ENCODE measurements at places on chromosomes 5 and 9.

DNA sequence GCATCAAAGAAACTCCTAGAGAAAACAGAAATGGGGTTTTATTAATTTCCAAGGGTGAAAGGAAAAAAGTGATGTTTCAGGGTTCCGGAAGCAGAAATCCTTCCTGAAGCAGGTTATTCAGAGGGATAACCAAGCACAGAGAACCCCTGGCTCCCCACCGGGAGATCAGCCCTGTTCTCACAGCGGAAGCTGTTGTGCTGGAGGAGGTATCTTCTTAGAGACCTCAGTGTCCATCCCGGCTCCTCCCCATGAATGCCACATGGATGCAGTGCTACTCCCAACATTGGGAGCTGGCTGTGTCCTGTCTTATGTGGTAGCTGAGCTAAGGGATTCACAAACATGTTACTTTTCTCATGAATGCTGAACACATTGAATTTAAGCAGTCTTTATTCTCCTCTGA, 80.9 kb upstream of the IRX2 start:
- DNase-seq = no peak

- no peak for DNase-seq
Observed at GRCh38 chr5:132651838-132652469, 6.0 kb upstream of the IL13 start.

- DNase-seq = no peak
Observed at GRCh38 chr5:174997688-174998087, 273.3 kb downstream of the MSX2 start.

- no peak for DNase-seq
Observed at GRCh38 chr9:71042448-71042990, 78.9 kb downstream of the TRPM3 start.

- DNase-seq = no peak
Observed at GRCh38 chr9:123164285-123164684, 104.1 kb downstream of the STRBP start.

- no peak for DNase-seq
Observed at GRCh38 chr5:58482536-58482935, 8.7 kb upstream of the GAPT start.

DNA sequence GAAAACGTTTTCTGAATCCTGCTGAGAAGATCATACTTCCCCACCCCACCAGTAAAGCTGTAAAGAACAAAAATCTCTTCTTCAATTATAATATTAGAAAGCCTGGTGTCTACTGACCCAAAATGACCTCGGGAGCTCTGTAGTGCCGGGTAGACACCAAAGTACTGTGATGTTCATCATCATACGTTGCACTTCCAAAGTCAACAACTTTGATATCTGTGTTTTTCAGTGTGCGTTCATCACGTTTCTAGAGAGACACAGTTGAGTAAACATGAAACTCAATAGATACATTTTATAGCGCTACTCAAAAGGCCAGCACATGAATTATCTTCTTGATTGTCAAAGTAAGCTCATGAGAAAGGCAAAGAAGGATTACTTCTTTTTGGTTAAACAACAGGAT, 14.6 kb downstream of the CLK4 start:
- no peak for DNase-seq

GRCh38 chr9:127154390-127155191, 32.2 kb upstream of the ANGPTL2 start:
- no peak for DNase-seq

GRCh38 chr9:70921136-70921535, 200.3 kb downstream of the TRPM3 start:
- no peak for DNase-seq

DNA sequence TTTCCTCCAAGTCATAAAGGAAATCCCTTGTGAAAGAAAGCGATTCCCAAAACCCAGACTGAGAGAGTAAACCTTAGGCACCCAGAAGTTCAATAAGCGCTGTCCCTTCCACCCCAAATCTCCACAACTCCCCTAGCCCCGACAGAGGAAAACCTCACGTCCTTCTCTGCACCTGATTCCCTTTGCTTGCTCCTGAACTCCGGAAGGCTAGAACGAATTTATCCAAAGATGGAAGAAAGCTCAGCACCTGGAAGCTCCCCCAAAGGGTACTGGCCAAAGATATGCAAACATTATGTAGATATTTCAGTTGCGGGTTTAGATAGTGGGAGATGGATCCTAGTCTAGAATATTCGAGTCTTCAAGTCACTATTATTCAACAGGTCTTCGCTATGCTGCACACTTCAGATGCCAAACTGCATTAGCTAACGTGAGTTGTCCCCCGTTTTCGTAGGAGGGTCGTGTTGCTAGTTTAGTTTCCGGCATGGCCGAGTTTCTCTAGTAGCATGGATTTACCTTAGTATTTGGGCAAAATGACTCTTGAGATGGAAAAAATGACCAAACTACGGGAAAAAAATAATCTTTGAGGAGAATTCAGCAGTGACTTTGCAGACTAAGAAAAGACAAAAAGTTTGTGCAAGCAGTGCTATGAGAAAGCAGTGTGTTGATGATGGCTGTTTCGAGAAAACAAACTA, 27.7 kb downstream of the NR2F1 start:
- DNase-seq = no peak

DNA sequence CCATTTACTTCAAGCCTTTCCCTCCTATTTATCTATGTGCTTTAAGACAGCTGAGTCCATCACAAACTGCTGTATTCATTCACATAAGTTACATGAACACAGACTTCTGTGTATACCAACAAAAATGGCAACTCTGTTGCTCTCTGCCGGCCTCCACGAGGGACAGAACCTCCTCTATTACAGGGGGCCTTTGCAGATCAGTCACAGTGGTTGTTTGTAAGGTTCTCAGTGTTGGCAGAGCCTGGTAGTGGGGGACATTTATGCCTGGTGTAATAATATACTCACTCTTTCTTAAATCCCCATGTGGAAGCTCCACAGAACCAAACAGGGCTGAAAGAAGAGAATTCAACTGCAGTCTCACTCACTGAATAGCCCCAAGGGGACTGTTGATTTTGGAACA, 76.5 kb downstream of the SLC1A1 start:
- DNase-seq = no peak

DNA sequence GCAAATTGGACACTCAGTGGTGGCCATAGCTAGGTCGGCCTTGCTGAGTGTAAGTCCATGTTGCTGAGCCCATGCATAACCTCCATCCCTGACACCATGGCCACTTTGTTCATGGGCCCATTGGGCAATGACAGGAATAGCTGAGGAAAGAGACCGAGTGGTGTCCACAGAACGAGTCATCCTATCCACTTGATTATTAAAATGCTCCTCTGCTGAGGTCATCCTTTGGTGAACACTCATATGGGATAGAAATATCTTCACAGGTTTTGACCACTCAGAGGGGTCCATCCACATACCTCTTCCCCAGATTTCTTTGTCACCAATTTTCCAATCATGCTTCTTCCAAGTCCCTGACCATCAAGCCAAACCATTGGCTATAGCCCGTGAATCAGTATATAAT, 63.6 kb downstream of the PPIC start:
- no peak for DNase-seq

DNA sequence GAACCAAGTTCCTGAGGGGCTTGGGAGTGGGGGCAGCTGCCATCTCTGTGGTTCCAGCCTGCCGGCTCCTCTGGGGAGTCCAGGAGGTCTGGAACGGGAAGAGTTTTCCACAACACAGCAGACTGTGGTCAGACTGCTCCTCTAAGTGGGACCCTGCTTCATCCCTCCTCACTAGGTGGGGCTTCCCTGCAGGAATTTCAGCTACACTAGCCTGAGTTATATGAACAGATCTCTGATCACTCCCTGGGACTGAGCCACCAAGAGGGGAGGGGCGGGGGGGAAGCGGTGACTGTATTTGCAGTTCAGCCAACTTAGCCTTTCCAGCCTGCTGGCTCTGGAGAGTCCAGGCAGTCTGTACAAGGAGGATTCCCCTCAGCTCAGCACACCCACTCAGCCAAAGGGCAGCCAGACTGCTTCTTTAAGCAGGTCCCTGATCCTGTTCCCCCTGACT, 19.4 kb downstream of the DTWD2 start:
- no peak for DNase-seq

All from stimulated activated CD8-positive, alpha-beta memory T cell treated with anti-CD3 and anti-CD28 coated beads, Interleukin-4, amount 100 ng/mL, for 1 hour (primary cell).